ENCODE measurements at places on chromosomes 12 and 14.

- DNase-seq: no peak
Measured at GRCh38 chr12:121214855-121215745, 5.2 kb downstream of the P2RX4 start.

DNA sequence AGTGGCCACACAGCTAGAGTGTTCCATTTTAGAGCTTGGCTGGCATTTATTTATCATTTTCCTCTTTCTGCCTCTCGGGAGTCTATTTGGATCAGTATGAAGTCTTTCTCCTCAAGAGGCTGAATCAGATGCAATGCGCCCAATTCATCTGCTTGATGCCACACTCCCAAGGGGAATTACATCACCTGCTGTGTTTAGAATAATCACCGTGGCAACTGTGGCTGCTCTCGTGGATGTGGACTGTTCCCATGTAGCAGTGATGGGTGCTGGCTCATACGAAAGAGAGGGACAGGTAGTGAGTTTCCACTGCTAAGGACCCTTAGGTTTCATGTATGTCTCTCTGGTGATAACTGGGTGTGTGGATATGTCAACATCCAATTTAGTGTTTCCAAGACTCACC lies 70.7 kb downstream of the SRRM4 start:
- DNase-seq: no peak

GRCh38 chr14:99808154-99808505 lies 14.9 kb downstream of the EML1 start:
- DNase-seq: no peak

- DNase-seq: peak; percentile 51
Measured at GRCh38 chr14:97458661-97459579, 661.7 kb downstream of the VRK1 start.

GRCh38 chr14:93788543-93789227 lies 400 bp upstream of the PRIMA1 start:
- DNase-seq: no peak

- DNase-seq: no peak
Measured at GRCh38 chr12:61267474-61267873, 992.7 kb upstream of the USP15 start.

GRCh38 chr12:27523305-27523641 lies 733 bp upstream of the PPFIBP1 start:
- DNase-seq: no peak

- DNase-seq: no peak
Measured at GRCh38 chr12:114405519-114406271, at the start of gene TBX5. TBX5 (minus strand) TSS chr12:114406144; CDS start chr12:114403898, 2,246 bp downstream.

Measured in activated naive CD8-positive, alpha-beta T cell treated with anti-CD3 and anti-CD28 coated beads, Interleukin-2, amount 50 U/mL, for 16 hours (primary cell).